ENCODE measurements at places on chromosomes 6 and 20. TPM values are rescaled to one million over a fixed set of nuclear protein-coding genes. Genes with fewer than 3 reads are reported as not detected.

The NNAT gene
- 0.13 TPM for total RNA-seq

The PTCRA gene
- total RNA-seq = not detected

The COL11A2 gene
- total RNA-seq = under 0.01 TPM

The FABP7 gene
- total RNA-seq = not detected

The SLC17A4 gene
- not detected for total RNA-seq

- DNase-seq = no peak
These were observed 34.5 kb downstream of the ARFGEF2 start for GRCh38 chr20:48956052-48956451.

DNA sequence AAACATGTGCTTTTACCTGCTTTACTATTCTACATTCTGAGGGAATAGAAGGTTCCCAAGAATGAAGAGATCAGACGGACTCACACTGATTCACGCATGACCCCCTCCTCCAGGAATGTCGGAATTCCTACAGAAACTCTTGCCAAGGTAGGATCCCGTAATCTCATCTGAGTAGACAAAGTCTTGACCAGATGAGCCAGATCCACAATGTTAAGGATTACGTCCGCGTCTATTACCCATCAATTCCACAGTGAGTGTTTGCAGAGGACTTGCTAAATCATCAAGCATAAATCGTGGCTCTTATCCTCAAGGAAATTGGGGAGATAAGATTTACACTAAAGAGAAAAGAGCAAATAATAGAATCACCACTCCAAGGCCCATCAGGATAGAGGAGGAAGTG, 245.9 kb upstream of the FOXQ1 start:
- DNase-seq = no peak

GRCh38 chr20:41650231-41650948, 32.2 kb upstream of the CHD6 start:
- DNase-seq = no peak

GRCh38 chr6:41709375-41709774, 26.0 kb downstream of the TFEB start:
- DNase-seq = no peak

- no peak for DNase-seq
These were observed 100.0 kb upstream of the CNR1 start for GRCh38 chr6:88266126-88266525.

DNA sequence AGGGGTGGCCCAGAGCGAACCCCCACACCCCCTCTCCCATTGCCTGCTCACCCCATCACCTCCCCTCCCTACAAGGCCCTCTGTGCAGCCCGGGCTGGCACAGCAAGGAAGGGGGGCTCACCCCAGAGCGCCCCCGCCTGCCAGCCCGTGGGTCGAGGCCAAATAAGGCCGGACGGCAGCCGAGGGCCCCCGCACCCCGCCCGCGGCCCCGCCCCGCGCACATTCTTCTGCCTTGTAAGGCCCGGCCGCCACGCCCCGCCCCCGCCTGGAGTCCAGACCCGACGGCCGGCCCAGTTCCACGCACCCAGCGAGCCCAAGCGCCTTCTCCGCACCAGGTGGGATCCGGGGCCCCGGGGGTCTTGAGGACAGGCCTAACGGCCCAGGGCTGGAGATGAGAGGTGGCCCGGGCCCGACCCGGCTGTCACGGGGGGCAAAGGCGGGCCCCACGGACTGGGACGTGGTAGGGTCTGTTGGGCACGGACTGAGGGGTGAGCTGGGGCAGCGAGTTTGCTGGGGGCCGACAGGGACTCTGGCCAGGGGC, at the start of gene MYL9:
Gene MYL9 (plus strand): TSS at position 293 of the 541 bp plus-strand sequence. CDS start 3,366 bp downstream, outside the sequence.
- DNase-seq = no peak

- no peak for DNase-seq
These were observed 1.6 kb downstream of the DBNDD2 start for GRCh38 chr20:45409521-45410272.

GRCh38 chr6:163513570-163514166, 99.2 kb downstream of the QKI start:
- no peak for DNase-seq

- no peak for DNase-seq
These were observed 87.0 kb upstream of the MAN1A1 start for GRCh38 chr6:119436583-119436982.

DNA sequence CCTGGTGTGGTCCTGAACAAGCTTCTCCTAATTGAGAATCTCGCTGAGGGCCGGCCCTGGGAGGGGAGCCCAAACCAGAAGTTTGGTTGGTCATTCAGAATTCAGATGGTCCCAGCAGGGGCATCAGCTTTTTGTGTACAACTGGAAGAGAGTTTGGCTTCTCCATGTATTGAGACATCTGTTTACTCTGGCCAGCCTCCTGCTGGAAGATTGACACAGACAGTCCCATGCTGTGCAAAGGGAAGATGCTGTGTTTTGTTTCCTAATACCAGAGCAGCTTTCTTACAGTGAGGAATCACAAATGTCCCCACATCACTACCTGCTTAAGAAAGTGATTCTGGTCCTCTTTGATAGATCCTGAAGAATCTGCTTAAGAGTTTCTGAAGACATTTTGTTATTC, 97.8 kb downstream of the PLEKHG1 start:
- no peak for DNase-seq

DNA sequence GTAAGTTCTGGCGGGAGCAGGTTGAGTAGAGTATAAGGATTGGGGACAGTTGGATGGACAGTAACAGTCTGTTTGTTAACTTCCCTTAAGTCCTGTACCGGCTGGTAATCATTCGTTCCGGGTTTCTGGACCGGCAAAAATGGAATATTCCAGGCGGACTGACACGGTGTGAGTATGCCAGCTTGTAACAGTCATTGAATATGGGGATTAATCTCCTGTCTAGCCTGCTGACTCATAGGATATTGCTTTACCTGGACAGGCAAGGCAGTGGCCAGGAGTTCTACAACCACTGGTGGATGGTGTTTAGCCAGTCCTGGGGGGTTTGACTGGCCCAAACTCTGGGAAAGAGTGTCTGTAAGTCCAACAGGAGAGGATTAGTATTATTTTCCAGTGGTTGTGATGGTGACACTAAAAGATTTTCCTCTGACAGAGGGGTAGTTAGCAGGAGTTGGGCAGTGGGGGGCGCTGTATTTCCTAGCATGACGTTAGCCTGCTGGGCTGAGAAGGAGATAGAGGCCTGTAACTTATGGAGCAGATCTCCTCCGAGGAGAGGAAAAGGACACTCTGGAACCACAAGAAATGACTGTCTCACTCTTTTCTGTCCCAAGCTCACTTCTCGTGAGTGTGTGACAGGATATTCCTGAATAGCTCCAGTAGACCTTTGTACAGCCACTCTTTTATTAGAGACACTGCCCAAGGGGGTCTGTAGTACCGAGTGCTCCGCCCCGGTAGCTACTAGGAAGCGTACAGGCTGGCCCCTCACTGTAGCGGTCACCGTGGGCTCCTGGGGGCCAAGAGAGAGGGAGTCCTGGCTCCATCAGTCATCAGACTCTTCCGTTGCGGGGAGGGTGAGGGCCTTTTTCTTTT, 152.2 kb downstream of the TRIM27 start:
- no peak for DNase-seq

DNA sequence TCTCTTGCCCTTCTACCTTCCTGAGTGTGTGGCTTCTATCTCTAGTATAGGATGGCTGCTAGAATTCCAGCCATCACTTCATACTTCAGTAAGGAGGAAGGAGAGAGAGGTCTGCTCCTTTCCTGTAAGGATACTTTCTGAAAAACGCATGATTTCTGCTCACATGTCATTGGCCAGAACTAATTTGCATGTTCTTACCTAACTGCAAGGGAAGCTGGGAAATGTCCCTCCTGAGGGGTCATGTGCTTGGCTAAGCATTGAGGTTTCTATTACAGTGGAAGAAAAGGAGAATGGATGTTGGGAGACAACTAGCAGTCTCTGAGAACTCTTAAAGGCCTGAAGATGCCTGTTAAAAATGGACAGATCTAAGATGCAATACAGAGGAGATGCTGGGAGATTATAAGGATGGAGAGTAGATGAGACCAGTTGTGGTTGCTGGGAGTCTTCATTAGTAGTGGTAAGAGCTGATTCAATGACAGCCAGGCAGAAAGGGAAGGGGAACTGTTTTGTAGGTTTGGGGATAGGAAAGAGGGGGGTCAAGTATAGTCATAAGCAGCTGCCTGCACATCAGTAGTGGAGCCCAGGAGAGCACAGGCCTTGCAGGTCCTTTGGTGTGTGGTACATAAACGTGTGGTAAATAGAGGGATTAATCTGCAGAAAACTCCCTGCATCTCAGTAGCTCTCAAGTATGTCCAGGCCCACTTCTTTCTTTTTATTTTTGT, 20.2 kb downstream of the CDS2 start:
- no peak for DNase-seq

- DNase-seq = no peak
These were observed 66.2 kb upstream of the MTHFD1L start for GRCh38 chr6:150799276-150799805.

- no peak for DNase-seq
These were observed 107.1 kb downstream of the ARID1B start for GRCh38 chr6:156884306-156884705.

GRCh38 chr20:32248043-32248442, 29.4 kb upstream of the KIF3B start:
- no peak for DNase-seq

GRCh38 chr6:34317172-34317477, 68.3 kb upstream of the SMIM29 start:
- DNase-seq = no peak

DNA sequence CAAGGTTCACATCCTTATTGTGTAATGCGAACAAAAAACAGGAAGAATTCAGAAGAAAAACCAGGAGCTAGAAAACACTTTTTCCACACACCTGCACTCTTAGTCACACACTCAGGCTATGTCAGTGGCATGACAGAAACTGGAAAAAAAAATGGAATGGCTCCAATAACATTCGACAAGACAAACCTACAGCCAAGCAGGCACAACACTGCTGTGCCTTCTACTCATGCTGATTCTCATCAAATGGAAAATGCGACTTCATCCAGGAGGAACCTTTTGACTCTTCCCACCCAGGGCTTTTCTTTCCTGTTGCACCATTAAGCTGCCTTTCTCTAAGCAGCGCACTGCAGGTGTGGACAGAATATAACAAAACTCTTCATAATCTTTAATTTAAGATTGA, 163.2 kb upstream of the BTBD3 start:
- DNase-seq = peak; percentile 64

- DNase-seq = no peak
These were observed 214.2 kb downstream of the TBC1D7 start for GRCh38 chr6:13113981-13114593.

DNA sequence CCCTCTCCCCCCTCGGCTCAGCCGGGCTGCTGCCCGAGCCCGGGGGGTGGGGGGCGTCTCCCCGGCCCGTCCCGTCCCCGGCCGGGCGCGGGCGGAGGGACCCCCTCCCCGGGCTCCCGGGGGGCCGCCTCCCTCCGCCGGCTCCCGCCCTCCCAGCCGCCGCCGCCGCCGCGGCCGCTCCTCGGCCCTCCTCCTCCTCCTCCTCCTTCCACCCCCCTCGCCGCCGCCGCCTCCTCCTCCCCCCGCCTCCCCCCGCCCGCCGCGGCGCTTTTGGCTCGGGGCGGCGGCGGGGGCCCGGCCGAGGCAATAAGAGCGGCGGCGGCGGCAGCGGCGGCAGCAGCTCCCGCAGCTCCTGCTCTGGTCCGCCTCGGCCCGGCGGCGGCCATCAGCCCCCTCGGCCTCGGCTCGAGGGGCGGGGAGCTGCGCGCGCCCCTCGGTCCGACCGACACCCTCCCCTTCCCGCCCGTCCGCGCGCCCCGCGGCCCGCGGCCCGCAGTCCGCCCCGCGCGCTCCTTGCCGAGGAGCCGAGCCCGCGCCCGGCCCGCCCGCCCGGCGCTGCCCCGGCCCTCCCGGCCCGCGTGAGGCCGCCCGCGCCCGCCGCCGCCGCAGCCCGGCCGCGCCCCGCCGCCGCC, 38.7 kb downstream of the GNAS start:
- DNase-seq = no peak

- DNase-seq = no peak
These were observed 260.3 kb upstream of the MAN1A1 start for GRCh38 chr6:119609865-119610264.

GRCh38 chr20:16621435-16622141, 48.3 kb upstream of the KIF16B start:
- DNase-seq = no peak

GRCh38 chr20:58231683-58232082, 3.2 kb upstream of the ANKRD60 start:
- no peak for DNase-seq

DNA sequence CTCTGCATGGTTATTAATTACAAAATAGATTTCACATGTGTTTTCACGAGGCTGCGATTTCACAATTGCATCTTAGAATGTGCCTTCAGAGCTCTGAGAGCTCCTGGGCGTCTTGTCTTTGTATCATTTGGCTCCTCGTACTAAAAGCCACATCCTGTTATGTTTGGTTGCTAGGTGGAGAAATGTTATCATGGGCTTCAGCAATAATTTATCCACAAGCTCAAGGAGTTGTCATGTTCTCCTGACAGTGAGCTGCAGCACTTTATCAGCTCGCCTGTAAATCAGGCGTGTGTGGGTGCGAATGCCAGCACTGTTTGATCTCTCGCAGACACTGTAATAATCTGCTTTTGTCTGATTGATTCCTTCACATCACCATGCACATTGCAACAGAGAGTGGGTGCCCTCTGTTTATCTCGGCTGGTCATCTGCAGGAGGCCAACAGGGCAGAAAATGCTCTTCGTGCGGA, 218.6 kb upstream of the ZFP64 start:
- DNase-seq = no peak

DNA sequence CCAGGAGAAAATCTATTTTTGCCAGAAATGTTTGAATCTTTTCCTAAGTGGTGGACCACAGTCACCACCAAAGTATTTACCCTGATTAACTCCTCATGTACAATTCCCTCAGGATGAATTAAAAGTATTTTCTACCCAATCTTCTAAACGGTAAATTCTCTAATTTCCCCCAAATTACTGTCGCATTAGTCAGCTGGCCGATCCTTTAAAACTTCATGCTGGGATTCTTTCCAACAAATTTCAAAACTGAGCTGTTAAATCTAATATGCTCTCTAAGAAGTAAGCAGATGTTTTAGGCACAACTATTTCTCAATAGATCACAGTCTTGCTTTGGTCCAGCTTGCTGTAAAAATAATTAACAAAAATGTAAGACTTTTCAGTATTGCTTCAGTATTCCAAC, 447.2 kb downstream of the FRK start:
- no peak for DNase-seq

GRCh38 chr6:14950103-14950969, 295.5 kb upstream of the JARID2 start:
- no peak for DNase-seq

DNA sequence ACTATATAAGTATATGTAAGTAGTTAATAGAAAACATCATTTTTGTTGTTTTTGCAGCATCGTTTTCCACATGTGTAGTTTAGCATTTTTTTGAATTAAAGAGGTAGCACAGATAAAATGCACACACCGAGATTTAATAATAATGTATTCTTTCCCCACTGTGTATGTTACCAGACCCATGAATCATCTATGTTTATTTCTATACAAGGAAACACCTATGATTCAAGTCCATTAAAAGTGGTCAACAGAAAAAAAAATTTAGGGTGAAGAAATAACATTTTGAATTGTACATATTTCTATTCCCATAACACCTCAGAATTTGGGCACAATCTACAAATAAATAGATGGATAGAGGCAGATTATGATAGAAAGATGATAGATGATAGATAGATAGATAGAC, 31.7 kb upstream of the HCRTR2 start:
- DNase-seq = no peak

- no peak for DNase-seq
These were observed 80.1 kb upstream of the MLIP start for GRCh38 chr6:54031169-54031568.

Measured in dermis microvascular lymphatic vessel endothelial cell (primary cell).